Caki2 (cell line): ENCODE measurements at places on chromosomes 7 and 10. TPM values are rescaled to one million over a fixed set of nuclear protein-coding genes. Genes with fewer than 3 reads are reported as not detected.

The ECD gene
- 44.6 and 45.7 TPM in 2 replicates for total RNA-seq

- peak; percentile 6 for DNase-seq
Measured at GRCh38 chr7:54663603-54664234, 95.3 kb downstream of the SEC61G start.

The ARHGAP22 gene
- total RNA-seq = 3.5 and 14.8 TPM in 2 replicates

The CASP7 gene
- 26.1 and 39.6 TPM in 2 replicates for total RNA-seq

- no peak for DNase-seq
Measured at GRCh38 chr7:135840591-135840990, 92.0 kb upstream of the FAM180A start.

- no peak for DNase-seq
Measured at GRCh38 chr7:118220583-118220982, 3.9 kb upstream of the ANKRD7 start.

GRCh38 chr10:96578633-96579032 lies 8.2 kb downstream of the TM9SF3 start:
- DNase-seq = no peak

DNA sequence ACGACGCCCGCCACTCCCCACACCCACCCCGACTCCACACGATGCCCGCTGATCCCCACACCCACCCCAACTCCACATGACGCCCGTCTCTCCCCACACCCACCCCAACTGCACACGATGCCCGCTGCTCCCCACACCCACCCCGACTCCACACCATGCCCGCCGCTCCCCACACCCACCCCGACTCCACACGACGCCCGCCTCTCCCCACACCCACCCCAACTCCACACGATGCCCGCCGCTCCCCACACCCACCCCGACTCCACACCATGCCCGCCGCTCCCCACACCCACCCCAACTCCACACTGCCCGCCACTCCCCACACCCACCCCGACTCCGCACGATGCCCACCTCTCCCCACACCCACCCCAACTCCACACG lies 317.0 kb downstream of the DNAJB6 start:
- DNase-seq = no peak

GRCh38 chr7:87687653-87688254 lies 59.6 kb downstream of the RUNDC3B start:
- DNase-seq = no peak

DNA sequence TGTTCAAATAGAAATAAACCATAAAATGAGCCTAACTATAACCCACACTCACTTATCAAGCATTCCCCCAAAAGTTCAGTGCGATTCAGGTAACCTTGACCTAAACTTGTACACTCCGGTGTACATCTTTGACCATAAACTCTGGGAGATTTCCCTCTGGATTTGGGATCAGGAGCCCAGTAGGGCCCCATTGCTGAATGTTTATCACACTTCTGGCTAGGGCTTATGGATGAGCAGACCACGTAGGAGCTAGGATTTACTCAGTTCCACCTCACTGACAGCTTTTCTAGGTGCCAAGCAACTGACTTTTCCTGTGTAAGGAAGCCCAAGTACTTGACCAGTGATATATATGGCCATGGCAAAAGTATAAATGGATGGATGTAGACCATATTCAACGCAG lies 113.7 kb downstream of the SVOPL start:
- no peak for DNase-seq

DNA sequence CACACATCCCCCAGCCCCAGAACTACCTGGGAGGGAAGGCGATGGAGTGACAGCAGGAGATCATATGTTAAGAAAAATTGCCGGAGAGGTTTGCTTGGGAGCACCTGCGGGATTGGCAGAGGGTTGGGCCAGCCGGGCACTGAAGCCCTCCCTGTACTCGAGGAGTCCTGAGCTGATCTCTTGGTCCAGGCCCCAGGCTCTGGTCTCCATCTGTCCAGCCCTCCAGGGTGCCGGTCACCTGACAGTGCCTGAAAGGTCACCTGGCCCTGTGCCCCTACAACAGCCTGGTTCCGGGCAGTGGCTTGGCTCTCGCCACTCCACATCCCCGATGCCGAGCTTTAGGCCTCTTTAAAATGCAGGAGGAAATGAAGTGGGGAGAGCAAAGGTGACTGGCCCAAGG lies 47.3 kb upstream of the PCBD1 start:
- no peak for DNase-seq

DNA sequence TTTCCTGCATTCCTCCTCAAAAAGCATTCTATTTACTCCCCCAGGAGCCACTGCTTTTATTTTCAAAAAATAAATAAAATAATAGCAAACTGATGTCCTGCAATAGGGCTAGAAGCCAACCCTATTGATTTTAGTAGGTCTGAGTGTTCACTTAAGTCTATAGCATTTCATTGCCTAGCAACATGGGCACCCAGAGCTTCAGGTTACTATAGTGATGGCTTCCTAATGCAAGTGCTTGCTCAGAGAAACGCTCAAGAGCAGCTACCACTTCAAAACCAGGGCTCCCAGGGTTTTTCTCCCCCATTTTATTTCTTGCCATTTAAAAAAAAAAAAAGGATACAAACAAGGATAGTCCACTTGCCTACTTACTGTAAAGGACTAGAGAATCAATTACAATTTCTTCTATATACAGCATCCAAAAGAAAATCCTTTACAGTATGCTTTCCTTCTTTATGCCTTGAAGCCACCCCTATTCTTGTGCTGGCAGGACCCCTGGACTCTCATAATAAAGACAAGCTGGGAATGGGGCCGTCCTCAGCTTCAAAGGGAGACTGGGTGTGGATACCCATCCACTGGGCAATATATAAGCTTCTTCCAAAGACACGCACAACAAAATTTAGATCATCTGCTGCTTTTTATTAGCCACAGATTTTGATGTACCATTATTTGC lies 133.3 kb downstream of the VPS41 start:
- DNase-seq = no peak

GRCh38 chr10:78802866-78803265 lies 265.9 kb upstream of the ZMIZ1 start:
- DNase-seq = no peak

DNA sequence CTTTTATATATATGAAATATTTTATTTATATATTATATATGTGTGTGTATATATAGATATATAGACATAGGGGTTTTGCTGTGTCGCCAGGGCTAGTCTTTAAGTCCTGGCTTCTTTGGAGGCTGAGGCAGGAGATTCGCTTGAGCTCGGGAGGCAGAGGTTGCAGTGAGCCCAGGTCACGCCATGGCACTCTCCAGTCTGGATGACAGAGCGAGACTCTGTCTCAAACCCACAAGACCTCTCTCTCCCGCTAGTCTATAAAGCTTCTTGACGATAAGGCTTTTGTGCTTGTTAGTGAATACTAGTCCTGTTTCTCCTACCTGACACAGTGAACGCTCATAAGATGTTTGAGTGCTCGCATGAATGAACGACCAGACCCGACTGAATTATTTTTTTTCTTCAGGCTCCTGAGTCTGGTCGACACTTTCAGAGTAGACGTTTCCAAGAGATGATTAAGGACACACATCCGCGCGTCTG lies 577 bp upstream of the DDX21 start:
- DNase-seq = no peak

The THSD7A gene
- 0.06 and 0.20 TPM in 2 replicates for total RNA-seq

DNA sequence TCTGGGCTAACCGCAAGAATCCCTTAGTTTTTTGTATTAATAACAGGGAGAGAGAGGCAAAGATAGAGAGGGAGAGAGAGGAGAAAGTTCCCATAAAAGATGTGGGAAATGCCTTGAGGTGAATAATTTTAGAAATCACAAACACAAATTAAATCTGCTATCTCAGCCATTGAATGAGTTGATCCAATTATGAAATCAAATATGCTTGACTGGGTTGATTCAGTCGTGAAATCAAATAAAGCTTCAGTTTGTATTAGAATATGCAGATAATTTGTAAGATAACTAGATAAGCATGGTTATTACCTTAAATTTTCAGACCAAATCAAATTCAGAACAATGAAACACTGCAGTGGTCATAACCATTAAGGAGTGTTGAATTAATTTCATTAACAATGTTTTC lies 68.9 kb downstream of the SEMA3A start:
- DNase-seq = no peak

DNA sequence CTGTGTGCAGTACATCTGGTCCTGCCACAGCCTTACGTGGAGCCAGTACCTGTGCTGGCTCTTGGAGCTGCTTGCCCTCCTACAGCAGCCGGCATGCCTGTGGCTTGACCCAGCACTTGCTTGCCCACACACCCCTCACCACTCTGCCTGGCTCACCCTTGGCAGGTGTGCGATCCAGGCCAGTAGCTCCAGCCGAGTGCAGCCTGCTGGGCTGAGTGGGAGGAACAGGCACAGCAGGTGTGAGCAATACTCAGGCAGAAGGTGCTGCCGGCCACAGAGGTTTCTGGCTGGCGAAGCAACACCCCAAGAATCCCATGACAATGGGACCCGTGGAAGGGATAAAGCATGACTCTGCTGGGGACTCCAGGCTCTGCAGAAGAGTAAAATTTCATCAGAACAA lies 173.5 kb upstream of the ADCY1 start:
- DNase-seq = no peak

DNA sequence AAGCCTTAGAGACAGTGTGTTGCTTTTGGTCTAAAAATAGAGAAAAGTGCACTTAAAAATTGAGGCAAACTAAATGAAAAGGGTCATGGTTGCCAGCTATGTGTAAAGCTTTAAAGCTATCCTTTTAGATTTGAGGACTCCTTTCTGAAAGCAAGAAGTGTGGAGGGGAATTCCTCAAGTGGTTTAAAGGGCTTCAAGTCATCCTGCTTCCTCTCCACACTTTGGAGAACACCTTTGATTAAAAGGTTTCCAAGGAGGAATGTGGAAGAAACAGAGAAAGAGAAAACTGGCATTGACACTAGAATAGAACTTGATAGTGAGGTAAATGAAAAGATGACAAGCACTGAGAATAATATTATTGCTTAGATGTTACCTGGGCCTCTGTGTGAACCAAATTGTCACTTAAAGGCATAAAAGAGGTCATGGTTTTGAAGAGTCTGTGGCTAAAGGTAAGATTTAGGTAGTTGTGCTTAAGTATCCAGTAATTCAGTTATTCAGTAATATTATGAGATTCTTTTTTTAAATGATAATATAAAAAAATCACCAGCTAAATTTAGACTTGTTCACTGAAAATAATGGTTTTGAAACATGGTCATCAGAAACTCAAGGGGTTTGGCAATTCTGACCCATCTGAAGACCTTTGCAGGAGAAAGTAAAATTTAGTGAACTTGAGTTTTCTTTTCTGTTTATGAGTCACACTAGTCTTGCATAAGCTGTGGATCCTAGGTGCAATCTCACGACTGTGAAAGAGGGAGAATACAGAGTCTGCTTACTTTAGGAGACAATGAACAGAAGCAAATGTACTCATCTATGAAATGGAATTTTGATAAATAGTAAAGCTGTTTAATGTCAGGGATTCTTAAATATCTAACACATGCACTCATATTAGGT lies 466.0 kb downstream of the KIF20B start:
- DNase-seq = no peak

DNA sequence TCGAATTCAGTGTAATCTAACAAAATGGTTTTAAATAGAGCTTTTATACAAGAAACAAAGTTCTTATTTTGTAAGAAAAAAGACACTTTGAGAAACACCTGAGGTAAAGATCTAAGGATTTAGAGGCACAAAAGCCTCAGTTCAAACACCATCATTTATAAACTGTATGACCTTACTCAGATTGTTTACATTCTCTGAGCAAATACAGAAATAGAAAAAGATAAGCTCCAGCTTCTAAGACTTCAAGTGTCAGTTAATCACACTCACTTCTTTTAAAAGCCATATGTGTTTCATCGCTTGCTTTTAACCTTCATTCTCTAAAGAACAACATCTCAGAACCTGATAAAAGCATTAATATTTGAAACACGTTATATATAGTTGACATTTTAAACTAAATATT lies 27.9 kb downstream of the CADPS2 start:
- DNase-seq = no peak

GRCh38 chr10:84156768-84157167 lies 16.8 kb upstream of the GPR15LG start:
- peak; percentile 53 for DNase-seq

The TMEM26 gene
- total RNA-seq = not detected in 2 replicates
